ENCODE measurements at places on chromosomes 5 and 9. TPM values are rescaled to one million over a fixed set of nuclear protein-coding genes. Genes with fewer than 3 reads are reported as not detected.
A peak's percentile ranks its signal among the peaks of the same experiment; 100 is the strongest.

The ADAMTS13 gene
- 0.92 TPM for total RNA-seq

The INSL4 gene
- total RNA-seq = not detected

- peak; percentile 70 for ATAC-seq
Observed at GRCh38 chr5:55456216-55456895, 78.4 kb downstream of the PLPP1 start.

DNA sequence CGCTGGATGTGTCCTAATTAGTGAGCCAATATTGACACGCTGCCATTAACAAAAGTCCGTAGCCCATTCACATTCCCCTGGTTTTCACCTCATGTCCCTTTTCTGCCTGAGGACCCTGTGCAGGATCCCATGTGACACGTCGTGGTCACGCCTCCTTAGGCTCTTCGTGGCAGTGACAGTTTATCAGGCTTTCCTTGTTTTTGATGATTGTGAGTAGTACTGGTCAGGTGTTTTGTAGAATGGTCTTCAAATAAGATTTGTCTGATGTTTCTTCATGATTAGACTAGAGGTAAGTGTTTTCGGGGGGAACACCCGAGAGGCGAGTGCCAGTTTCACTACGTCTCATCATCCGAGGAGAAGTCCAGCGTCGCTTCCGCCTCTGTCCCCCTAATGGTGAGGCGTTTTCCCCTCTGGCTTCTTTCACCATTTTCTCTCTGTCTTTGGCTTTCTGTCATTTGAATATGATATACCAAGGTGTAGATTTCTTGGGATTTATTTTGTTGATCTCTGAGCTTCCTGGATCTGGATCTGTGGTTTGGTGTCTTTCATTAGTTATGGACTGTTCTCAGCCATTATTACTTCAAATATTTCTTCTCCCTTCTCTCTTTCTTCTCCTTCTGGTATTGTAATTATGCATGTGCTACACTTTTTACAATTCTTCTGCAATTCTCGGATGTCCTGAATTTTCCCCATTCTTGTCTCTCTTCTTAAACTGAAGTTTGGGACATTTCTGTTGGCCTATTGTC, 57.3 kb downstream of the TRIP13 start:
- no peak for ATAC-seq

DNA sequence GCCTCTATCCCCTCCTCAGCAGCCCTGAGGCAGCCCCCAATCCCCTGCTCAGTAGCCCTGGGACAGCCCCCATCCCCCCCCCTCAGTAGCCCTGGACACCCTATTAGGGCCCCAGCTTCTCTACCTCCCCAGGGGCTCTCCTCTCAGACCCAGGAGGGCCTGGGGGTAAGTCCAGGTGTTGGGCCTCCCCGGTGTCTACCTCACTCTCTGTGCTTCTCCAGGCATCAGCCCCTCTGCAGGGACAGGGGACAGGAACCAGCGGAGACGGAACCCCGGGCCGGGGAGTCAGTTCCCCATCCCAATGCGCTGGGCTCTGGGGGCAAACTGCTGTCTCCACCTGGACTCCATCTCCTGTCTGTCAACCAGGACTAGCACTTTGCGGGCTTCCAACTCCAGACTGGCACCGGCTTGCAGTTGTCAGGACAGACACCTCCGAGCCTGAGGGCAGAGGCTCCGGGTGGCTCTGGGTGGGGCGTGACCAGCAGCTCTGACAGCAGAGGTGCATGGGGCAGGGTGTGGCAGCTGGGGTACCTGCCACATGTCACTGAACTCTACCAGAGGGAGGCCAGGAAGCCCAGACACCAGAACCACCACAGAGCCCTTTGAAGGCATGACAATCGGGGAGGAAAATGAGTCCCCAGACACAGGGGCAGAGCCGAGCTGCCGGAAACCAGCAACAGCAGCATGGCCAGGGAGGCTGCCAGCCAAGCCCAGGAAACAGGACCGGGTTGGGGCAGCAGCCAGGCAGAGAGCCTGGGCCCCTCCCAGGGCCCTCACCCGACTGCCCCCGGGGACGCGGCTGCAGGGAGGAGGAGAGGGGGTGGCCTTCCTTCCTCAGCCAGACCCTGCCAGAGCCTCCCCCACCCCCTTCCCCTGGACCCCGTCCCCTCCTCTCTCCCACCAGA, 17.7 kb upstream of the UBAC1 start:
- peak; percentile 31 for ATAC-seq

Data from esophagus mucosa (tissue), 1 donor.